Dermis blood vessel endothelial cell (primary cell): ENCODE measurements at places on chromosomes 5 and 9. TPM values are rescaled to one million over a fixed set of nuclear protein-coding genes. Genes with fewer than 3 reads are reported as not detected.

DNA sequence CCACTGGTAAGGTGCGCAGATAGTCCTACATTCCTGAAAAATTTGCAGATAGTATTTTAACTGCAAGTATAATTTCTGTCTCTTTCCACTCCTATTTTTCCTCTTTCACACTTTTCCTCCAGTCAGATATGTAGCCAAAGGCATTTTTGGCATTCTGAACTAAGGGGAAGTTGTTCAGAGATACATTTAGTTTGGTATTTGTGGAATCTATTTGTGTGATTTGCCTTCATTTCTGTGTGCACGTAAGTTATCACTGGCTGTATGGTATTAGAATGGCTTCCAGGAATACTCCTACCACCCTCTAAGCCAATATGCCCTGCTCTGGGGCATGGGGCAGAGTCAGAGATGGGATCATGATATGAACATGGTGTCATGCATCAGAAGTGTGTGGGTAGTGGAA lies 45.8 kb upstream of the GRAMD2B start:
- DNase-seq = no peak

DNA sequence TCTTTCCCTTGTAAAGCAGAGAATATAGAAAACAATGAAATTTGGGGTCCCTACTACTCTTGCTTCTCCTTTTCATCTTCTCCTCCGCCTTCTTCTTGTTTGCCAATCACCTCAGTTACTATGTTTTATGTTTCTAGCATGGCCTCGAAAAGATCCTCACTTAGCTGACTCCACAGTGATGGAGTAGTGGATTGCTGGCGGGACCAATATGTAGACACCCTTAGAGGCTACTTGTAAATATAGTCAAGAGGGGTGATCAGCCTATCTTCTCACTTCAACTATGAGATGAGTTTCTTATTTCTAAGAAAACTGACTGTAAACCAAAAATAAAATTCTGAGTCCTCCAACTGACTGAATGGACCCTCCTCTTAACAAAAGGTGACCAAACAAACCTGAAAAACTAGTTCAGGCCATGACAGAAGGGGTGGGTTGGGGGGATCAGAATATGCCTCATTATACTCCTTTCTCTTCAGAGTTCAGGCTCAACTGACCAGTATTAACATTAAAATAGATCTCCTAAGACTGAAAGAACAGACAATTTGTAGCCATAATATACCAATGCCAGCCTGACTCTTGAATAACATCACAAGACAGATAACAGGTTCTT lies 829.0 kb downstream of the TLE4 start:
- DNase-seq = no peak

- DNase-seq = no peak
Measured at GRCh38 chr5:95519151-95519550, 35.6 kb downstream of the SKIC3 start.

DNA sequence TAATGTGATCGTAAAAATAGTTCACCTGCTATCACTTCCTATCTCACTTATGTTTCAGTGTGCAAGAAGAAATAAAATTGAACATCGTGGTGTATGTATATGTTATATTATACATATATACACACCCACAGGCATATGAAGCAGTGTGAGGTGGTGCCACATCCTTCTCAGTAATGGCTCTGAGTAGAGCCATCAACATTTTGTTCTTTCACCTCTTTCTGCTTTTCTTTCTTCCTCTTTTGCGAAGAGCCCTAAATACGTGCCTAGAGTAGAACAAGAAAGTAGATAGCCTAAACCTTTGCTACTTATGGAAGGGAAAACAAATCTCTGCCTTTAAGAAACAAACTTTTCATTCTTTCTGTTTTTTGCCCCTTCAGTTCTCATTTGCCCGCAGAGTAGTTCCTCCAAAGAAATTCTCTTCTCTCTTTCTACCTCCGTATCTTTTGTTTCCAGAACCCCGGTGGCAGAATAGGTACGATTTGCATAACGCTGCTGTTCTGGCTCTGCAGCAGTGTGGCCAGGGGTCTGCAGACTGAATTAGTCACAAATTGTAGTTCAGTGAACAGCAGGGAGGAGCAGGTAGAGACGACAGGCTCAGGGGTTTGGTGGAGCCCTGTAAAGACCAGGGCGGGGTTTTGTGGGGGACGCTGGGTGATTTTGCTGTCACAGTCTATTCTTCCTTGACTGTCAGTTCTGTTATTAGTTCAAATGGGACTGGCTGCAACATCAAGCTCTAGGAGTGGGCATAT lies 40.5 kb upstream of the PJA2 start:
- no peak for DNase-seq

GRCh38 chr9:121748074-121748473 lies 96.6 kb downstream of the DAB2IP start:
- DNase-seq = no peak

Gene FGD3
- total RNA-seq = 0.17 TPM in 1 of 2 replicates, not detected in the other

Gene CARTPT
- total RNA-seq = not detected in 2 replicates
